ENCODE measurements at places on chromosomes 13 and 19.

GRCh38 chr13:100650326-100650725, 24.3 kb downstream of the TMTC4 start:
- no peak overlapping the region for H3K27ac ChIP-seq
- no peaks in the 10 kb centered on the region for H3K27me3 ChIP-seq
- no peak overlapping the region for H3K4me3 ChIP-seq
- H3K4me1 ChIP-seq: peaks cover 3% of the 10 kb centered on the region

GRCh38 chr19:58212336-58213074, 16.2 kb upstream of the ZNF544 start:
- H3K27ac ChIP-seq: no peak overlapping the region
- H3K36me3 ChIP-seq: peaks cover 83% of the 10 kb centered on the region
- no peak overlapping the region for H3K4me3 ChIP-seq
- DNase-seq: no peak
- no peaks in the 10 kb centered on the region for H3K27me3 ChIP-seq

DNA sequence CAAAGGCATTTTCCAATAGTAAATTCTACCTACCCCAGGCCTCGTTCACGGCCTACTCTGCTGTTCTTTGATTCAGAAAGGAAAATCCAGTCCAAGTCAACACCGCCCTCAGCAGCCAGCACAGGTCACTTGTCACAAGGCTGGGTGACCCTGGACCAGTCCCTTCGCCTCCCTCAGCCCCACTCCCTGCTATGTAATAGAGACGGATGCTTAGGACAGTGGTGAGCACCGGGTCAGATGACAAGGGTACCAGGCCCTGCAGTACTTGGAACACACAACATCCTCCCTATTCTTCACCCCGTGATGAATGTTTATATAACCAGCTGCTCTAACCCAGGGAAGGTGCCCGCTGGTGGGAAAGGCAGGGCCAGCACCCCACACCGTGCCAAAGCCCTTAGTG, 14.3 kb downstream of the LATS2 start:
- H3K27ac ChIP-seq: peak overlapping the region; percentile 73
- peaks cover 70% of the 10 kb centered on the region for H3K4me1 ChIP-seq
- DNase-seq: no peak
- H3K4me3 ChIP-seq: no peak overlapping the region
- H3K27me3 ChIP-seq: no peaks in the 10 kb centered on the region

DNA sequence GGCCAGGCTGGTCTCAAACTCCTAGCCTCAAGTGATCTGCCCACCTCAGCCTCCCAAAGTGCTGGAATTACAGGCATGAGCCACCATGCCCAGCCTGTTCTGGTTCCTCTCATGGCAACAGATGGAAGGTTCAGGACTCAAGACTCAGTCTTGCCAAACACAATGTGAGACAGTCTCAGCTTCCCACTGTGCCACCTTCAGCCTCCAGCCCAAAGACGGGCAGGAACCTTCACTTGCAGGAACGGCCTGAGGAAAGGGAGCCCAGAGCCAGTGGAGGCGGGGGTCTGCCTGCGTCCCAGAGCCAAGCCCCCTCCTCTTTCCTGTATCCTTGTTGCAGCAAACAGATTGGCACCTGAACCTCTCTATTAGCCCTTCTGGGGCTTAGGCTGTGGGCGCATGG, 2.9 kb upstream of the CHST8 start:
- DNase-seq: no peak
- no peak overlapping the region for H3K4me3 ChIP-seq
- peaks cover 3% of the 10 kb centered on the region for H3K4me1 ChIP-seq
- H3K27ac ChIP-seq: no peak overlapping the region
- no peaks in the 10 kb centered on the region for H3K36me3 ChIP-seq
